Mesenchymal stem cell (in vitro differentiated cells and primary cell): ENCODE measurements at places on chromosomes 3 and 15.

- peak; percentile 63 for DNase-seq
Observed at GRCh38 chr15:73265536-73266153, 103.1 kb downstream of the HCN4 start.

DNA sequence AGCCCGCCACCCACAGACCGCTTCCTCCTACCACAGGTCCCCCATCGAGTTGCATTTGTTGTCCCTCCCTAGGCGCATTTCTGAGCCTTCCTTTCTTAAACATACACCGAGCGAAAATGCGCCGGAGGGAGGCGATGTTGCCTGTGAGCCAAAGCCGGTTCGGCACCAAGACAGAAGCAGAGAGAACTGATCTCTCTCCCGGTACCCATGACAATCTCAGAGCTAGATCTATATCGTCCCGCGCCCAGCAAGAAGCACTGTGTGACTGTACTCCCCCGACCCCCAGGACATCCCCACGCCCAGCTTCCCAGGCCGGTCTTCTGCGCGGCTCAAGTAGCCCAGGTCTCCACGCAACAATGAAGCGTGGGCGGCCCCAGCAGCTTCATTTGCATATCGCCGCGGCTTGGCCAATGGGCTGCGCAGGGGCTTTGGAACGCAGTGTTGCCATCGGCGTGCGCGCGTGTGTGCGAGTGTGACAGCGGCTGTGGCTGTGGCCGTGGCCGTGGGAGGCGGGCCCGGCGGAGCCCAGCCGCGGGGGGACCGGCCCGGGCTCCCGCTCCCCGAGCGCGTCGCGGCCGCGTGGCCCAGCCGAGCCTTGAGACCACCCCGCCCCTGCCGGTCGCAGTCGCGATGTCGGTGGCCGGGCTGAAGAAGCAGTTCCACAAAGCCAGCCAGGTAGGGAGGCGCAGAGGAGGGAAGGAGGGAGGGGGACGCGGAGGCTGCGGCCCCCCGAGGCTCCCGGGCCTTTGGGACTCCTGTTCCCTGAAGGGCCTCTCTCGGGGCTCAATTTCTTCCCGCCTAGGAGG is at the start of gene SH3GL3:
TSS of gene SH3GL3 (plus strand) at position 438 of the 806 bp plus-strand sequence. CDS start at position 631, 193 bp downstream.
- DNase-seq = peak; percentile 86

- no peak for DNase-seq
Observed at GRCh38 chr3:143573610-143574303, 274.5 kb downstream of the SLC9A9 start.

DNA sequence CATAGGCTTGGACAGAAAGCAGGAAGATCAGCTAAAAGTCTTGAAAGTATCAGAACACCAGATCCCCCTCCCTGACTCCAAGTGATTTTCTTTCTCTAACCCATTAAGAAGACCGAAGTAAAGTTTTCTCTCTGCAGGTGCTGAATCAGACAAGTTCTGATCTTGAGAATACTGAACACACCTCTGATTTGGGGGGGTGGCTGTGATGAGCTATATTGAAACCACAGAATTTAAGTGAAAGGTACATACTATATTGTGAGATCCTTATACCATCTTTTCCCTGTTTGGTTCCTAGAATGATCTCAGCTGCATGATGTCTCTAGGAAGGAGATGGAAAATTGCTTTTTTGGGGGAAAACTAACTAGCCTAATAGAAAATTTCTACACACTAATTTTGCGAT is 196.0 kb downstream of the DIPK2A start:
- DNase-seq = no peak

- no peak for DNase-seq
Observed at GRCh38 chr3:153349108-153349499, 187.1 kb downstream of the RAP2B start.

- peak; percentile 78 for DNase-seq
Observed at GRCh38 chr3:171374661-171375285, 85.4 kb downstream of the TNIK start.

DNA sequence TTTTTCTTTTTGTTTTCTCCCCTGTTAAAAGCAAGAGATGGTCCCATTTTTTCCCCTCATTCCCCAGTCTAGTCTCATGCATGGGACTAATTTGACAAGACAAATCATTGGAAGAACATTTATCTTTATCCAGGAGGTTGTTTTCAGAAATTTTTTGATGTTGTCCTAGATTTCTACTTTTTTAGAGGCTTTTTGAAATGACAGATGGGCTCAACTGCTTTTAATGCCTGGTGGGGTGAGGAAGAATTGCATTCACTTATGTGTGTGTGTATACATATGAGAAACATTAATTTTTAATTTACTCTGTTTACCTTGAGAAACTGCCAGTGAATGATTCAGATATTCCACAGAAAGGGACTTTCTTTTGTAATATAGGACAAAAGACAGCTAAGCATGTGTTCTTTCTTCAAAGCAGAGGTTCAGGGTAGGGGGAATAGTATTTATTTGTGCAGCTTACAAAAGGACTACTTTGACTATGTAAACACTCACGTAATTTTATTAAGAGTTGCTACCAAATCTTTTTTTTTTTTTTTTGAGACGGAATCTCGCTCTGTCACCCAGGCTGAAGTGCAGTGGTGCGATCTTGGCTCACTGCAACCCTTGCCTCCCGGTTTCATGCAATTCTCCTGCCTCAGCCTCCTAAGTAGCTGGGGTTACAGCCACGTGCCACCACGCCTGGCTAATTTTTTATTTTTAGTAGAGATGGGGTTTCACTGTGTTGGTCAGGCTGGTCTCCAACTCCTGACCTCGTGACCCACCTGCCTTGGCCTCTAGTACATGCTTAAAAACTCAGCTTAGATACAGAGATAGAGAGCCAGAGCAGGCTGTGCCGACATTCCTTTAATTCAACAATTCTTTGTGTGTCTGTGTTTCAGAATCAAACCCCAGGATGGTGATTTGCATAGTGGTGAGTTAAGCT is 130.1 kb upstream of the RARB start:
- DNase-seq = no peak

DNA sequence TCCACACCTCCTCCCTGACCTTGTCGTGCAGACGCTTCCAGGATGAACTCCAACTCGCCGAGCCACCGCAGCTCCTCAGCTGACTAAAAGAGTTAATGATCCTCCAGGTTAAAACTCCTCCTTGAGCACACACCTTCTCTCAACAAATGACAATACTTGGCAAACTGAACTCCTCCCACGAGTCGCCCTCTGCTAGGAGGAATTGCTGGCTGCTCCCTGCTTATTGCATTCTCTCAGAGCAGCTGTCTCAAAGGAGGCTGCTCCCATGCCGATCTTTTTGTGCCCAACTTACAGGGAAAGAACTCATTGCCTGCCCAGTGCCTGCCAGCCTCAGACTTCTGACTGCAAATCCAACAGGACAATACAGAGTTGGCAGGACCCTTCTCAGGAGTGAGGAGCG is at the start of gene ATP13A4:
TSS of gene ATP13A4 (minus strand) at position 85 of the 400 bp plus-strand sequence. CDS start 96 bp downstream, outside the sequence.
- no peak for DNase-seq

DNA sequence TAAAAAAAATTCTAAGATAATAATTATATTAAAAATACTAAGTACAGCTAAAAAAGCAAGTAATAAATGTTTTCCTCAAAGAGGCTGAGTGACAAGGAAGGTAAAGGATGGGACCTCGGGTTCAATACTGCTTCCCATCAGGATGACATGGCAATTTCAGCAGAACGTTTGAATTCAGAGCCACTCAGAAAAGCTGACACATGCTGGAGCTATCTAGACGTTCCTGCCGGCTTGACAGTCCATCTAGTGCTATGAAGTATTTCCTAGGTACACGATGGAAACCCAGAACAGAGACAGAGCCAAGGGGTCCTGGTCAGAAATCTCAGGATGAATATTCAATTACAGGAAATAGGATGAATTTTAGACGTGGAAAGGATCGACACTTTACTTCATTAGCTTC is 361.8 kb downstream of the FGF12 start:
- no peak for DNase-seq

DNA sequence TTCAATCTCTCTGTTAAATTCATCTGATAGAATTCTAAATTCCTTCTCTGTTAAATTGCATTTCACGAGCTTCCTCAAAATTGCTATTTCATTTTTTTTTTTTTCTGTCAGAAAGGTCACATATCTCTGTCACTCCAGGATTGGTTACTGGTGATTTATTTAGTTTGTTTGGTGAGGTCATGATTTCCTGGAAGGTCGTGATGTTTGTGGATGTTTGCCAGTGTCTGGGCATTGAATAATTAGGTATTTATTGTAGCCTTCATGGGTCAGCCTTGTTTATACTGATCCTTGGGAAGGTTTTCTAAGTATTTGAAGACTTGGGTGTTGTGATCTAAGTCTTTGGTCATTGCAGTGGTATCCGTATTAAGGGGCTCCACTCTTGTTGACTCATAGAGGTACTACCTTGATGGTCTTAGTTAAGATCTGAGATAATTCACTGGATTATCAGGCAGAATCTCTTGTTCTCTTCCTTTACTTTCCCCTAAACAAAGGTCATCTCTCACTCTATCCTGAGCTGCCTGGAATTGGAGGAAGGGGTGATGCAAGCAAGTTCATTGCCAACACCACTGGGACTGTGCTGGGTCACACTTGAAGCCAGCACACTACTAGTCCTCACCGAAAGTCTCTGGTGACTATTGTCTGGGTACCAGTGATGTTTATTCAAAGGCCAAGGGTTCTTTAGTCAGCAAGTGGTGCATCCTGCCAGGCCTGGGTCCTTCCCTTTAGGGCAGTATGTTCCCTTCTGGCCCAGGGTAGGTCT is 231.1 kb downstream of the GBE1 start:
- DNase-seq = no peak

DNA sequence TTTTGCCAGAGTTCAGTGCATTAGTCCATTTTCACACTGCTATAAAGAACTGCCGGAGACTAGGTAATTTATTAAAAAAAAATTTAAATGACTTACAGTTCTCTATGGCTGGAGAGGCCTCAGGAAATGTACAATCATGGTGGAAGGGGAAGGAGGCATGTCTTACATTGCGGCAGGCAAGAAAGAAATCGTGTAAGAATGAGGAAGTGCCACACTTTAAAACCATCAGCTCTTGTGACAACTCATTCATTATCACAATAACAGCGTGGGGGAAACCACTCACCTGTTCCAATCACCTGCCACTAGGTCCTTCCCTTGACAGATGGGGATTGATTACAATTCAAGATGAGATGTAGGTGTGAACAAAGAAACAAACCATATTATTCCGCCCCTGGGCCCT is 1361.4 kb downstream of the NSUN3 start:
- DNase-seq = no peak

DNA sequence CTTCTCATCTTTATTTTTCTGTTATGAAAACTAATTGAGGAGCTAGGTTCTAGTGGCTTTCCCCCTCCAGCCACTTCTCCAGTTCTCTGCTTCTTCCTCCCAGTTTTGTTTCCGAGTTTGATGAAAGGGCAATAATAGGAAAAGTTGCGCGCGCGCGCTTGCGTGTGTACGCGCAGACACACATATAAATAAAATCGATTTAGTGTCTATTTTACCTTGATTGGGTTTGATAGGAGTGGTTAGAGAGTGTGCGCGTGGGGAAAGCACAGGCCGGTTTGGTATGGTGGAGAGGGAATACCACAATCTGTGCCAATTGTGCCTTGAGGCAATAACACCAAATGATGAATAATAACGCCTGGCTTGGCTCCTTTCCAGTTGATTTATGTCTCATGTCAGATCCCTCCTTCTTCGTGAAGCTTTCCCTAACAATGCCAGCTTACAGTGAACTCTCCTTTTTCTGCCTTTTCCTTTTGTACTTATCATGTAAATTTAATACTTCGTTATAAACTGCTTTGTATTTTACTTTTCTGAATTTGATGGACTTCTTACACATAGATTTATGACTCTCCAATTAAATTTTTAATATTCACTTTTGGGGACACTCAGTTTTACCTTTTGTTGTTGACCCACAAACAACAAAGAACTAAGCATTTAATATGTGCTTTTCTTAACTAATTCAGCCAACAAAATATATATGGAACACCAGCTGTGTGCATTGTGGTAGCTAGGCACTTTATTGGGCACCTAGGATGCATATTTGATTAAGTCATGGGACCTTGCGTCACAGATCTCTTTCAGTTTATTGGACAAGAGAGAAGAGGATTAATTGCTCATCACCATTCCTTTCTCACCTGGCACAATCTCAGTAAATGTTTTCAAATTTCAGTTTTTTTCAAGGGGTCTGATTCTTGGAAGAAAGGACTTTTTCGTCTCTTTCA is 1.7 kb downstream of the TIPARP start:
- DNase-seq = peak; percentile 82

DNA sequence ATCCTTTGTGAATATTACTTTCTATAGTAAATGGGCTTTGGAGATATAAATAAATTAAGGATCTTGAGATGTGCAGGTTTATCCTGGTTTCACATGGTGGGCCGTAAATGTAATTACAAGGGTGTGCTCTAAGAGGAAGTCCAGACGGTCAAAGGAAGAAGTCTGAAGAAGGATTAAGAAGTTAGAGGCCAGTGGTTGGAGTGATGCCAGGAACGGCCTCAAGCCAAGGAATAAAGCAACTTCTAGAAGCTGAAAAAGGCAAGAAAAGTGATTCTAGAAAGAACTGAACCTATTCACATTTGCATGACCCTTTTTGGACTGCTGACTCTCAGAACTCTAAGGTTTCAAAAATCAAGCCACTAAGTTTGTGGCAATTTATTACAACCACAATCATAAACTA is 981.3 kb upstream of the ALCAM start:
- no peak for DNase-seq

- peak; percentile 74 for DNase-seq
Observed at GRCh38 chr3:78204977-78205376, 1165.1 kb downstream of the ROBO2 start.

- DNase-seq = no peak
Observed at GRCh38 chr15:56719774-56720555, 13.3 kb downstream of the ZNF280D start.

DNA sequence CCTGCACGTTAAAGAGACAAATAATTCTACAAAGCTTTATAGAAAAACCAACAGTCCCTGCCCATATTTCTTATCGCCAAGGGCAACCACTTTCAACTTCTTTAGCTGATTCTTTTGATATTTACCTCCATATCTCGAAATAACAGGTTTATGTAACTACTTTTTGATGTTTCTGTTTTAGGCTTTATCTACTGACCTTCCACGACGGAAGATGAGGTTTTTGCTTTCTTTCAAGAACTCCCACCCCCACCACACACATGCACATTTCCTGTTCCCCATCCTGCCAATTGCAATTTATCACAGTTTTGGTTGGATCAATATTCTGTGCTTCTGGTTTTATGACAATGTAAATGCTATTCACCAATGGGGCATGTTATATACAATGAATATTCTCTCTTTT is 330.4 kb upstream of the ICE2 start:
- no peak for DNase-seq
